NCI-H82 (cell line): ENCODE measurements at places on chromosomes 7 and 10.

DNA sequence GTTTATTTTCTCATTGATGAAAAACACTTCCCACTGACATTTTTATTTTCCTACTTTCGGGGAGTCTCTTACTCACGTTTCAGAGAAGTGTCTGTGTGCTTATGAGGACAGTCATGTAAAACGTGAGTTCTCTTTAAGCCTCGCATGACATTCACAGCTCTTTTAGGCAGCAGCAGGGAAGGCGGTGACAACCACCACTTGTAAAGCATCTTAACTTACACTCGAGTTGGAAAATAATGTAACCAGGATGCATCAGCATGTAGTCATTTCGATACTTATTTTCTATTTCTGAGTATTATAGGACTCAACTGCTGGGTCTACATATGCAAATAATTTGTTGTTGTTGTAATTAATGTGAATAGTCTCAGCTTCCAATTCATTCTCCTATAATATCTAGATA lies 153.6 kb downstream of the SEMA3D start:
- peak; percentile 15 for DNase-seq

DNA sequence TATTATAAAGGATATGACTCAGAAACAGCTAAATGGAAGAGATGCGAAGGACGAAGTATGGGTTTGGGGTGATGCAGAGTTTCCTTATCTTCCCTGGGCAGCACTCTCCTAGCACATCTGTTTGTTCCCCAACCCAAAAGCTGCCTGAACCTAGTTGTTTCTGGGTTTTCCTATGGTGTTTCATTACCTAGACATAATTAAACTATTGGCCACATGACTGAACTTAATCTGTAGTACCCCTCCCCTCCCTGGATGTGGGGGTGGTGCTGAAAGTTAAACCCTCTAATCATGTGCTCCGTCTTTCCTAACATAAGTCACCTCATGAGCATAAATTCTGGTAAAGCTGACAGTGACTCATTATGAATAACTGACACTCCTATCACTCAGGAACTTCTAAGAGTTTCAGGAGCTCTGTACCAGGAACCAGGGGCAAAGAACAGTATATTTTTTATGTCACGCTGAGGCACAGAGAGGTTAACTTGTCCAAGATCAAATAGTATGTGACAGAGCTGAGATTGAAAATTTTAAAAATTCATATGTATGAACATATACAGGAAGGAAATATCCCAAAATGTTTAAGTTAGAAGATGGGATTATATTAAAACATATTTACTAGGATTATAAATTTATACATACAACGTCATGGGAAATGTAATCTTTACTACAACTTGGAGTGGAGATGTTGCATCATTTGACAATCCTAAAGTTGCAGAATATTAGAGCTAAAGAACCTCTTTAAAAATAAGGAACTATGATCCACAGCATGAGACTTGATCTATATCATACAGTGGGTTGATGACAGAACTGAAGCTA lies 4.8 kb downstream of the STRIP2 start:
- peak; percentile 80 for DNase-seq

DNA sequence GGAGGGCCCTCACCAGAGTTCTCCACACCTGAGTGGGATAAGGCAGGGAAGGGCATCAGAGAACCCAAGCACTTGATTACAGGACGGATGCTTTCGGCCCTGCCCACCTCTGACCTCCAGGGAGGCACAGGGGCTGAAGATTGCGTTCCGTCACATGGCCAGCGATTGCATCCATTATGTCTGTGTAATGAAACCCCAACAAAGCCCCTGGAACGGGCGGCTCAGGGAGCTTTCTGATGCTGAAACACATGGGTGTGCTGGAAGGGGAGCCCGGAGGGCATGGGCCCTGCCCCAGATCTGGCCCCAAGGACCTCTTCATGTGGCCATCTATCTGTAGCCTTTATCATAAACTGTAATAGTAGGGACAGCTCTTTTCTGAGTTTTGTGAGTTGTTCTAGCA lies 117.2 kb downstream of the PTPN20 start:
- DNase-seq, result no peak

DNA sequence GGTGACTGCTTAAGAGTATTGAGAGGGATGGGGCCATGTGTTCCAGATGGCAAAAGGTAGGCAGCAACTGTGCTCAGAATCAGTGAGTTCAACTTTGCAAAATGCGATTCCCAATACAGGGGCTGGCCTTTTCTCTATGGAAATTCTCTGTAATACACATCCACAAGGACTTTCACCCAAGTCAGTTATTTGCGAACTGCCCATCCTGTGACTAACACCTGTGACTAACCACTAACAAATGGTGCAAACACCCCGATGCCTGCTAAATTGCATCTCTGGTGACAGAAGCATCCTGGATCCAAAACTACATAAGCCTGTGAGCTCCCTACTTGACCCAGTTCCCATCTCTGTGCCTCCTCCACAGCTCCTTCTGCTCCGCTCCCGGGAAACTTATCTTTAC lies 9.0 kb upstream of the CUZD1 start:
- no peak for DNase-seq
